Esophagus squamous epithelium (tissue), 5 donors: ENCODE measurements at places on chromosomes 1 and 21.

DNA sequence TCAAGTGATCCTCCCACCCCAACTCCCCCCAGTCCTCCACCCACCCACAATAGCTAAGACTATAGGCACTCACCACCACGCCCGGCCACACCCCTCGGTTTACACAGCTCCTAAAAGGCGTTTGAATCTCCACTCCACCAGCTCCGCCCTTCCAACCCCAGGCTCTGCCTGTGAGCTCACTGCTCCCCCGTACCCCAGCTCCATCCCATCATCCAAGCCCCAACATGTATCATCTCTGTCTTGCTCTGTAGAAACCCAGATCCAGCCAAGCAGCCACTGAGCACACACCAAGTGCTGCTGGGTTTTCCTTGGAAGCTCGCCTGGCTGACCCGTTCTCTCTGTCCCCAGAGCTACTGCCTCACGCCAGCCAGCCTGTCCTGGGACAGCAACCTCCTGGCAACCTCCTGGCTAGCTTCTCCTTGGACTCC, 12.0 kb upstream of the S100A2 start:
- DNase-seq: no peak

- DNase-seq: no peak
Measured at GRCh38 chr1:233294913-233295236, 650 bp downstream of the PCNX2 start.

GRCh38 chr21:25094695-25095094, 512.6 kb downstream of the MRPL39 start:
- DNase-seq: no peak

- DNase-seq: no peak
Measured at GRCh38 chr21:33942426-33942825, 26.8 kb upstream of the ATP5PO start.

- no peak for DNase-seq
Measured at GRCh38 chr1:51976846-51977602, 13.5 kb downstream of the RAB3B start.

- DNase-seq: no peak
Measured at GRCh38 chr1:57826535-57826934, 402.7 kb upstream of the DAB1 start.

- no peak for DNase-seq
Measured at GRCh38 chr21:43819511-43820405, 30.4 kb downstream of the RRP1 start.

DNA sequence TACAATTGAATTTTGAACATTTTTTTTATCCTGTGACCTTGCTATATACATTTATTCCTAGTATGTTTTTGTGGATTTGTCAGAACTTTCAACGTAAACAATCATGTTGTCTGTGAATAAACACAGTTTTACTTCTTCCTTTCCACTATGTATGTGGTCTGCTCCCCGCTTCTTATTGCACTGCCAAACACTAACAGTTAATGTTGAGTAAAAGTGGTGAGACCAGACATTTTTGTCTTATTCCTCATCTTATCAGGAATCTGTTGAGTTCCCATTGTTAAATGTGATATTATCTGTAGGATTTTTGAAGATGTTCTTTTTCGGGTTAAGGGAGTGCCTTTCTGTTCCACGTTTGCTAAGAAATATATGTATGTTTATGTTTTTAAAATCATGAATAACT, 45.9 kb downstream of the CAMSAP2 start:
- DNase-seq: no peak

DNA sequence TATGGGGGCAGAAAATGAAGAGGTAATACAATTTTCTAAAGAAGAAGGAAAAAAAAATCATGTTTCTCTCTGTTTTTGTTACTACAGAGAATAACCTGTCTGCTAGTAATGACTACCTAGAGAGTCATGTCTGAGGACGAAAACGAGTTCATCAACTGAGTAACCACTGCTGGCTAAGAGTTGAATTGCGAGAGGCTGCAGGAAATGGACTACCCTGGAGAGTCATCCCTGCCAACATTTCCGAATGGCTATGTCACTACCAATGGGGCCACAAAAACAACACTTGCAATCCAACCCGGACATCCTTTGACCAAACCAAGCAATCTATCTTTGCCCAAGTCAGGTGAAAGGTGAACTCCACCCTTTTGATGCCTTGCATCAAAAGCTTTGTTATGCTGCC, 120.6 kb downstream of the FCRL5 start:
- no peak for DNase-seq

DNA sequence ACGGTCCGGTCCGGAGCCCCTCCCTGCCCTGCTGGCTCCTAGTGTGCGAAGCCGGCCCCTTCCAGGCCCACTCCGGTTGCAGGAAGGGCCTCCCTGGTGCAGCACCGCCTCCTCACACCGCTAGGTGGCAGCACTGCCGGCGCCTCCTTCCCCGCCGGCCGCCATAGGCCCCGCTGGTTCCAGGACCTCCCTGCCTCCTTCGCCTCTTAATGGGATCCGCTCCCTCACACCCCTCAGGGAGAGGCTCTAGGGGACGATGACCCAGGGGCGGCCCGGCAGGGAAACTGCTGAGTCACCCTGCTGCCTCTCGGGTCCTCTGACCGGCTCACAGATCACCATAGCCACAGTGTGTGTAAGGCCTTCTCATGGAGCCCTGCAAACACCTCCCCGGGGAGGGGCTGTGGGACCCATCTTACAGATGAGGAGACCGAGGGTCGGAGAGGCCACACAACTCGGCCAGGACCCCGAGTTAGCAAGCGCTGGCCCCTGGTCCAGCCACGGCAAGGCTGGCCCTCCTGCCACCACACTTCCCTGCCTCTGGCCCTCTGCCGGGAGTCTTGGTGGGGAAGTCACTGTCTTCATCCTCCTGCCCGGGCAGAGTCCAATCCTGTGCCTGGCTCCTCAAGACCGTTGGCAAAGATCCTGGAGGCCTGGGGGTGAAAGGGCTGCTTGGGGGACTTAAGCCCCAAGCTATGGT, 1.6 kb upstream of the AJAP1 start:
- DNase-seq: no peak

DNA sequence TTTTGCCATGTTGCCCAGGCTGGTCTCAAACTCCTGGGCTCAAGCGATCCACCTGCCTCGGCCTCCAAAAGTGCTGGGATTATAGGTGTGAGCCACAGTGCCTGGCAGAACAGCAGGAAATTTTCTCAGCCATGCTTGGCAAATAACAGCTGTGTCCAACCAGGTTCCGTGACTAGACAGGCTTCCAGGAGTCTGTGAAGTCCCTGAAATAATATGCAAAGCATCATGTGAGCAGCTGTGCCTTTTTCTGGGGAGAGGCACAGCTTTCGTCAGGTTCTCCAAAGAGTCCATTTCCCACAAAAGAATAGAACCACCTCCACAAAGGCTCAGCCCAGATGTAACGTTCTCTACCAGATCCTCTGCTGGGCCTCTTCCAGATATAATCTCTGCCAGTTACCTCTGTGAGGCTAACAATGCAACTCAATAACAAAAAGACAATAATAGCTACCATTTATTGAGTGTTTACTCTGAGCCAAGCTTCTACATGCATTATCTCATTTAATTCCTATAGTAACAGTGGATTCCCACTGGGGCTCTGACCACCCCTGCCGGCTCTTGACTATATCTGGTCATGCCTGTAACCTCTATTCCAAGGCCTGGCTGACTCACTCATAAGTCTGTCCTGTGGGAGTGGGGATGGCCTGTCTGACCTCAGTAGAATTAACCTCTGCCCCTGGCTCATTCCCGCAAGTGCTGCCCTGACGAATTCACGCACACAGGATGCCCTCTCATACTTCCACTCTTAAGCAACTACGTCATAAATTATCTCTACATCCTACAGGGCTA, 4.0 kb upstream of the NKAIN1 start:
- DNase-seq: no peak

- DNase-seq: no peak
Measured at GRCh38 chr1:224860488-224861338, 68.8 kb upstream of the DNAH14 start.

GRCh38 chr1:59601041-59601441, 213.7 kb upstream of the HOOK1 start:
- no peak for DNase-seq

DNA sequence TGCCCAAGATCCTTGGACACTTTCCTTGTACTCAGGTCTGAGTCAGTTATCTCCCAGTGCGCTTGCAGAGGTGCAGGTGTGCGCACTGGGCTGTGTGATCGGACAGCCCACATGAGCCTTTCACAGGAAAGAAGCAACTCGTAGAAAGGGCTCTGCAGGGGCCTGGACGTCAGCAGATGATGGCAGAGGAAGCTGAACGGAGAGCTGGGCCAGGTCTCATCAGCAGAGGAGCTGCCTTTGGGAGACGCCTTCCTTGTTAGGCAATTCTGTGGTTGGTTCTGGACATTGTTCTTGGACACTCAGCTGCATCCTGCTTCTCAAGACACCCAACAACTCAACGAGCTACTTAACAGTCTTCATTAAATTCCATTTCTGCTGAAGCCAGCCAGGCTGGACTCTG, 7.5 kb upstream of the PROK1 start:
- no peak for DNase-seq

DNA sequence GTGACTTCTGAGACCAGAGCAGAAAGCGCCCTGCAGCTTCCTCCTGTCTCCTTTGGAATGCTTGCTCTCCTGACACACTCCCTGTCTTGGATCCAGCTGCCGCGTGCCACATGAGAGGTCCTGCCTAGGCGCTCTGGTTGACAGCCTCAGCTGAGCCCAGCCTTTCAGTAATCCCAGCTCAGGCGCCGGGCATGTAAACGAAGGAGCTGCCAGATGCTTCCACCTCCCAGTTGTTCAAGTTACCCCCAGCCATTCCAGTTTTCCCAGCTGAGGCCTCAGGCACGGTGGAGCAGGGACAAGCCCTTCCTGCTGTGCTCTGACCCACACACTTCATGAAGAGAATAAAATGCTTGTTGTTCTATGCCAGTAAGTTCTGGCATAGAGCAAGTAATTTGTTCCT, 14.3 kb upstream of the CD34 start:
- no peak for DNase-seq

DNA sequence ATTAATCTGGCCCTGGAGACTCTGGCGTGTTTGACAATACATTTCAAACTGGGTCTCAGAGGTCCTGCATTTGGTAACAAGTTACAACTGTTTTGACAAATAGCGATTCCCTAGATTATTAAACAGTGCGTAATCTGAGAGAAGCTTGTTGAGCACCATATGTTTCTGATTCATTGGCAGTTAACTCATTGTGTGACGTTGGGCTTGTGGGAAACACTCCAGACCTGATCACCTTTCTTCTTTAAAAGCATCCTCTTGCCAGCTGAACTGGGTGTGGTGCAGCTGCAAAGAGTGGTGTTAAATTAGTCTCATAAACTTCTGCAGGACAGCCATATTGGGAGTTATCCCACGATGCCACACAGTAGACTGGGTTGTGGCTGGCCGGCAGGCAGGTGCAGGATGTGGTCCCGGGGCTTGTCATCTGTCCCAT, 82.7 kb downstream of the CDC7 start:
- no peak for DNase-seq

GRCh38 chr1:190835658-190836057, 358.0 kb upstream of the BRINP3 start:
- no peak for DNase-seq

DNA sequence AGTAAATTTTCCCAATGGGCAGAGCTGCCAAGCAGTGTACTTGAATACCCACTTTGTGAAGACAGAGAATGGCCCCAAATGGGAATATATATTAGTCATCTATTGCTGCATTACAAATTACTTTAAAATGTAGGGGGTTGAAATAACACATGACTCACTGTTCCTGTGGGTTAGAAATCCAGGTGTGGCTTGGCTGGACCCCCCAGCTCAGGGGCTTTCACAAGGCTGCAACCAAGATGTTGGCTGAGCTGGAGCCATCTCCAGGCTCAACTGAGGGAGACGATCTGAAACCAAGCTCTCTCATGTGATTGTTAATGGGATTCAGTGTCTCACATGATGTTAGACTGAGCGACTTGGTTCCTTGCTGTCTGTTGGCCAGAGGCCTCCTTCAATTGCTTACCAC, 33.4 kb upstream of the ARHGAP29 start:
- no peak for DNase-seq

GRCh38 chr1:21677168-21677567, 8.0 kb upstream of the RAP1GAP start:
- no peak for DNase-seq

- DNase-seq: no peak
Measured at GRCh38 chr1:52697795-52698674, at the start of gene COA7. Gene COA7, minus strand, starts transcription at chr1:52698347. Its CDS starts 21 bp downstream, at chr1:52698326.

DNA sequence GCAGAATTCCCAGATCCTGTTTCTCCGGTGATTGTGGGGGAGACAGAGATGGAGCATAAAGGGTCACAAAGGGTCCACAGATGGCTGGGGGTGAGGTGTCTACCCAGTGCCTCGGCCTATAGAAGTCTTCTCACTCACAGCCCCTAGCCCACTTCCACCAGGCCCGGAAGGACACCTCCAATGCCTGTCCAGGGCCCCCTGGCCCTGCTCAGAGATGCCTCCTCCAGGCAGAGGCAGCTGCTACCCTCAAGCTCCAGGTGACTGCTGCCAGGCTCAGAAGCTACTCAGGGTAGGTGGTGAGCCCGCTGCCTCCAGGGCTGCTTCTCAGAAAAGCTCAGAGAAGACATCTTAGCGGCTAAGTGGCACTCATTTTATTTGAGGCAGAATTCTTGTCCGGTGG, 22.0 kb upstream of the ZC3H12A start:
- no peak for DNase-seq

DNA sequence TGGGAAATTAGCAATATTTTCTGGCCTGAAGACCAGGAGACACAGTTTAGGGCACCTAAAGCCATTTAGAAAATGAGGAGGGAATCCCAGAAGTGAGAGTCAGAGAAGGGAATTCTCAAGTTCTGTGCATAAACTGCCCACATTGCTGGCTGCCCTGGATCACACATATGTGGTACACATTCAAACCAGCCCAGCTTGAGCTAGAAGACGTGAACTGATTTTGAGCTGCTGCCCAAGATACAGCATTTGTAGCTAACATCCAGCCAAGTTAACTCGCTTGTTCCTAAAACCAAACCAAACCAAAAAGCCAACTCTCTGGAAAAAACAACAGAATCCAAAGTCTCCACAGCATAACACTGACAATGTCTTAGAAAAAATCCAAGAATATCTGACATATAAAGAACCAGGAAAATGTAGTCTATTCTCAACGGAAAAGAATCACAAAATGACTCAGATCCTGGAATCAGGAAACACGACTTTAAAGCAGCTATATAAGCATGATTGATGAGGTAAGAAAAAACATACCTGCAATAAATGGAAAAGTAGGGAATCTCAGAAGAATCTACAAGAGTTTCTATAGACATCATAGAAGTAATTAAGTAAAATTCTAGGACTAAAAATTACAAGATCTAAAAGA, 18.2 kb upstream of the QSOX1 start:
- DNase-seq: no peak

- no peak for DNase-seq
Measured at GRCh38 chr1:169644297-169644696, 14.4 kb upstream of the SELP start.

- DNase-seq: no peak
Measured at GRCh38 chr1:172476218-172476811, 32.4 kb upstream of the PIGC start.
